Neural progenitor cell (in vitro differentiated cells): ENCODE measurements at places on chromosomes 4 and X.
A peak's percentile ranks its signal among the peaks of the same experiment; 100 is the strongest.

- no peak for DNase-seq
These were observed 257.3 kb downstream of the ZIC3 start for GRCh38 chrX:137823257-137823656.

DNA sequence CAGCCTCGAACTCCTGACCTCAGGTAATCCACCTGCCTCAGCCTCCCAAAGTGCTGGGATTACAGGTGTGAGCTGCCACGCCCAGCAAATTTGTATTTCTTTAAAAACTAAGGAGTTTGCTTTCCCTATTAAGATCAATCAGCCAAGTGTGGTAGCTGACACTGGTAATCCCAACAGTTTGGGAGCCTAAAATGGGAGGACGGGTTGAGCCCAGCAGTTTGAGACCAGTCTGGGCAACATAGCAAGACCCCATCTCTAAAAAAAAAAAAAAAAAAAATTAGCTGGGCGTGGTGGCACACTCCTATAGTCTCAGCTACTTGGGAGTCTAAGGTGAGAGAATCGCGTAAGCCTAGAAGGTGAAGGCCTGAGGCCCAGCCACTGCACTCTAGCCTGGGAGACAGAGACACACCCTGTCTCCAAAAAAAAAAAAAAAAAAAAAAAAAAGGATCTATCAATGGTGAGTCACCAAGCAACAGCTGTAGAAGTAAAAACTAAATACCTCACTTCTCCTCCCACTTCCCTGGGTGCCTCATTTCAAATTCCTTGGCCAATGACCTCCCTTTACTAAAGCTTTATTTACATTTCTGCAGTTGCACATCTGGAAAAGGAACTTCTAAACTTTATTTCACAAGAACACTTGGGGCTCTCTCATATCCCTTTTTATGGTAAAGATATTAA, 54.5 kb downstream of the LDB2 start:
- no peak for DNase-seq

GRCh38 chrX:28273736-28274135, 292.5 kb upstream of the DCAF8L1 start:
- DNase-seq: no peak

- no peak for DNase-seq
These were observed 298.7 kb upstream of the ATOH1 start for GRCh38 chr4:93529692-93530372.

- peak; percentile 52 for DNase-seq
These were observed 22.9 kb downstream of the SHROOM3 start for GRCh38 chr4:76457885-76458284.

DNA sequence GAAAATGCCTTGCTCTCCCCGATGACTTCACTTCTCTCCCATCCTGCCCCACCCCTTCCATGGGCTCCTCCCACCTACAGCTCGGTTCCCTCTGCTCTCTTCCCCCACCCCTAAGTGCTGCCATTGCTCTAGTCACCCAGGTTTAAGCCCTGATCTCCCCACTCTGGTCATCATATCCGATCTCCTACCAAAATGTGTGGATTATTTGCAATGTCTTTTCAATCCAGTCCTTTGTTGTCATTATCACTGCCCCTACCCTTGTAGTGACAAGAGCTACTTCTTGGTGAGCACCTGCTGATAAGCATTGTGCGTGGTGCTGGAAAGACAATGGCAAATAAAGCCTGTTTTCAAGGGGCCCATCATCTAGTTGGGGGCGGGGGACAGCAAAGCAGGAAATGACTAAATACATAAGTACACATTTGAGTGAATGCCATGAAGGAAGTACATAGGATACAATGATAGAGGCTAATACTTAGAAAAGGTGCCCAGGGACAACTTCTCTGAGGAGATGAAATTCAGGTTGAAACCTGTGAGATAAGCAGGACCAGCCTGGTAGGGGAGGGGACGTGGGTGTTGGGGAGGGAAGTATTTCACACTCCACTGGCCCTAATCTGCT, 63.8 kb downstream of the DLG3 start:
- DNase-seq: peak; percentile 5

GRCh38 chr4:163693211-163693610, 198.7 kb downstream of the TMA16 start:
- no peak for DNase-seq

- no peak for DNase-seq
These were observed 1.1 kb upstream of the NSG1 start for GRCh38 chr4:4385729-4386295.

GRCh38 chrX:11739776-11740175, 18.3 kb upstream of the MSL3 start:
- DNase-seq: no peak

DNA sequence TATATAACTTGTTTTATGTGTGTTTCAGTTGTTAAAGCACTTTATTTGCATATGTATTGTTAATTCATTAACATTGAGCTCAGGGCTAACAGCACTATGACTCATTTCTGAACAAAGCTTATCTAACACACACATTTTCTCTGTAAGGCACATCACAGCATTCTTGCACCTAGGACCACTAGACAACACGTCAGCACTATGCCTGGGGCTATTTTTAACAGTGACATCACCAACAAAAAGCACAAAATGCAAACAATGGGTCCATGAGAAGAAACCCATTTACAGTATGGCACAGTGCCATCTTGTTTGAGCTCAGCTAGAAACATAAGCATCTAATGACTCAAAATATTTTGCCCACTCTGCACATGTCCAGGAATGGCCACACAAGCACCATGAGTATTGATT, 124.4 kb downstream of the RELL1 start:
- no peak for DNase-seq

- no peak for DNase-seq
These were observed 53.3 kb downstream of the CAMK2D start for GRCh38 chr4:113708250-113708649.

DNA sequence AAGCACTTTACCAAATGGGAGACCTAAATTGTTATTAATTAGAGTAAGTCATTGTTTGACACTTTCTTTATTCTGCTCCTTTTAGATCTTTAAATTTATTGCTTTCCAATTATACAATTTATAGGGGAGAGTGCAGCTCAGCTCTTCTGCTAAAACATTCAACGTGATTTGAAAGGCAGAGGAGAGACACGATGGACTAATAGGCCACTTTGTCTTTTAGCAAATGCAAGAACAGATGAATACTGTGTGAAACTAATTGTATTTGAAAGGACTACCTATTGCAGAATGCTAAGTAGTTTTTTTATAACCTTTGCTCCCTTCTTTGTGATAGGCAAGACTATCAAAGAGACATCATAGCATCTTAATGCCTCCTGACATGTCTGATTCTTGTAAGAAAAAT, 320.4 kb upstream of the KLF3 start:
- DNase-seq: no peak

GRCh38 chr4:10140866-10141759, 24.5 kb upstream of the WDR1 start:
- peak; percentile 63 for DNase-seq

DNA sequence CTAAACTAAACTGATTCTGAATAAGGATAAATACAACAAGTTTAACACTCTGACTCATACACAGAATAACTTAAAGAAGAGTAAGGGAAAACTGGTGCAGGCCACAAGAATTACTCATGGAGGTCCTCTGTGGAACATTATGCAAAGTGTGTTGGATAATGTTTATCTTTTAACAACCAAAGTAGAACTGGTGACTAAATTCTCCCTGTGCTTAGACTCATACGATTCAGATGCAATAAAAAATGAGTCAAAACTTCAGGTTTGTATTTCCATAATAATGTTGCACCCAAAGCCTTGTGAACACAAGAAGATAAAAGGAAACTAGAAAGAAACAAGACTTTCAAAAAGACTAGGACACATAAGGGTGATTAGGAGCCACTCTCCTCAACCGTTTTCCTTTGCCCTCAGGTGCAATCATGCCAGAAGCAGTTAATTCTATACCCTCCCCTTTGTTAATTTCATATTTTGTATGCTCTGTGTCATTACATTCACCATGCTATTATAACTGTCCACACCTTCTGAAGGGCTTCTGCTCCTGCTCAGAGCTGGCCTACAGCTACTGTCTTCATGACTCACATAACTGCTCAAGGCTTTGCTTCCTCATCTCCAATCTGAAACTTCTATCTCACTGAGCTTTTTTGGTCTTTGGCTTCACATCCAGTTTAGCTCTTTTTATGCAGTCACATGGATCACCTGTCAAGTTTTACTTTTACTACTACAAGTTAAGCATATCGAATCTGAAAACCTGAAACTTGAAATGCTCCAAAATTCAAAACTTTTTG, 60.2 kb downstream of the KCNIP4 start:
- DNase-seq: no peak

DNA sequence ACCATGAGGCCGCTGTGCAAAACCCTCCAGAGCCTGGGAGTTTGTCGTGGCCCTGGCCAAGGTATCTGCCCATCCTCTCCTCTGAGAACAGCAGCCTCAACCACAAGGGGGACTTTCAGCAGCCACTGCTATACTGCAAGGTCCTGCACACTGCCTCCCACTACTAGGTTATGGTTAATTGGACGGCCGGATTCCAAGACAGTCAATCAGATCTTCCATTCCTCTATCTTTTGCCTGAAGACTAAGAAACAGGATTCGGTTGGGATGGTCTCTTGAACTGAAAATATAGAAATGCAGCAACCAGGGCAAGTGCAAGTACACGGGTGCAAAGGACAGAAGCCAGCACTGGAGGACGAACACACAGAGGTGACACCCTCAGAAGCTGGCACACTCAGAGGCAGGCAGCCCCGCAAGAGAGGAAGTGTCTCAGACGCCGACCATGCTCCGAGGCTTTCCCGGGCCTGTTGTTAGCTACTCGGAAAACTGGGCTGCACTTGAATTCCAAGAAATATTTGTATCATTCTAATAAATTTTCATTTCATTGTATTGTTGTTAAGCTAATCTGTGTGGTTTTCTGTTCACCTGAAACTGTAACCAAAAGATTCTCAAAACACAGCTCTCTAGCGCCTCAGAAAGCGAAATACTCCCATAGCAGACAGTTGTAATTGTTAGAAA, 63.3 kb downstream of the AFAP1 start:
- peak; percentile 57 for DNase-seq

DNA sequence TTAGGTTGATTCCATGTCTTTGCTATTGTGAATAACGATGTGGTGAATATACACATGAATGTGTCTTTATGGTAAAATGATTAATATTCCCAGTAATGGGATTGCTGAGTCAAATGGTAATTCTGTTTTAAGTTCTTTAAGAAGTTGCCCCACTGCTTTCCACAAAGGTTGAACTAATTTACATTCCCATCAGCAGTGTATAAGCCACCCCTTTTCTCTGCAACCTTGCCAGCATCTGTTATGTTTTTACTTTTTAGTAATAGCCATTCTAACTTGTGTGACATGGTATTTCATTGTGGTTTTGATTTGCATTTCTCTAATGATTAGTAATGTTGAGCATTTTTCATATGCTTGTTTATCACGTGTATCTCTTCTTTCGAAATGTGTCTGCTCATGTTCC, 503.3 kb downstream of the PCDH18 start:
- no peak for DNase-seq

DNA sequence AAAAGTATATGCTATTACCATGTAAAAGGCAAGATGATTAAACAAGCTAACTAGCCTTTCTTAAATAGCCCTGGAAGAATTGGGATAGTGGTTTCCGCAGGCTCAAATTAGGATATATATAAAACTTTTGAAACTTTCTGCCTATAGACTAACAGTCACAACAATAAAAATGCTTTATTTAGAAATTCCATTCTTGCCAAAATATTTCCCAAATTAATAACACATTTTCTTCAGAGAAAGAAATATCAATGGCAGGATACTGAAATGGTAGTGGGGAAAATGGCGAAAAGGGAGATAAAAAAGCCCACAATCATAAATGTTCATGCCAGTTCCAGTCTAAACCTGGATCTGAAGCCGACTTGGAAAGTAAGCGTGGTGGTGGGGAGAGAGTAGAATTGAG, 56.0 kb downstream of the MAD2L1 start:
- no peak for DNase-seq

DNA sequence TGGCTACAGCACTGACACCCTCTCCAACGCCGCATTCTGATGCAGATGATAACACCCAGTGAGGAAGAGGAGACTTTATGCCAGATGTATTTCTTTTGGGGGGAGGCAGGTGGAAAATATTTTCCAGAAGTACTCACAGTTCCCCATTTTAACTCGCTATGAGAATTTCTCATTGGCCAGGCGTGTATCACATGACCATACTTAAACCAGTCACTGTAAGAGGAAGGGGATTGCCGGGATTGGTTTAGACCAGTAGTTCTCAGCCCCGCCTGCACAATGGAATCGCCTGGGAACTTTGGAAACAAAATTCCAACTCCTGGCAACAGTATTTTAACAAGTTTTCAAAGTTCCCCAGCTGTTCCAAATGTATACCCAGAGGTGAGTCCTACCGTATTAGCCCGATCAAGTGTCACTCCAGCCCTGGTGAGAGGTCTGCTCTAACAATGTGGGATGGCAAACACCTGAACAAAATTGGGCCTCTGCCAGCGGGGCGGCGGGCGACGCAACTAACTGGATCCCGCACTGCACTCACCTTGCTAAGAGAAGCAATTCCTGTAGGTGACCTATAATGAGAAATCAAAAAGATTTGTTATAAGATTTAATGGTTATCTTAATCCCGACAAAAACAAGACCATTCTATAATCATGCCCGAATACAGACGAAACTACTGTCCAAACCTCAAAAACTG, 2.9 kb upstream of the MSL3 start:
- no peak for DNase-seq

DNA sequence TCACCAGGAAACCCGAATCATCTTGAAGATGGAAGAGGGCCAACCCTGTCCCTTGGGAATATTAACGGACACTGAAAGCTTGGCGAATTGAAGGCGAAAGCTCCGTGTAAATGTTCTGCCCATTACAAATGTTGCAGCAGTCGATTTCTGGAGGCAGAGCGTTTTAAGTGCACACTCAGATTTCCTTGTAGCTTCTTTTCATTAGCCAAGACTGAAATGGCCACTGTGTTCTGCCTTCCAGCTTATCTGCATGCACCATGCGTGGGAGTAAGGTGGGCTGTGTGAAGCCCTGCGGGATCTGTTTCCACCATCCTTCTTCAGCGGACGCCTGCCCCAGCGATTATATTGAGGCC, 1.3 kb downstream of the SMIM20 start:
- no peak for DNase-seq

GRCh38 chr4:61200187-61200915, at the start of gene ADGRL3:
Gene ADGRL3, plus strand, starts transcription at chr4:61200326.
- peak; percentile 95 for DNase-seq

GRCh38 chr4:163949976-163950601, 455.6 kb downstream of the TMA16 start:
- no peak for DNase-seq

DNA sequence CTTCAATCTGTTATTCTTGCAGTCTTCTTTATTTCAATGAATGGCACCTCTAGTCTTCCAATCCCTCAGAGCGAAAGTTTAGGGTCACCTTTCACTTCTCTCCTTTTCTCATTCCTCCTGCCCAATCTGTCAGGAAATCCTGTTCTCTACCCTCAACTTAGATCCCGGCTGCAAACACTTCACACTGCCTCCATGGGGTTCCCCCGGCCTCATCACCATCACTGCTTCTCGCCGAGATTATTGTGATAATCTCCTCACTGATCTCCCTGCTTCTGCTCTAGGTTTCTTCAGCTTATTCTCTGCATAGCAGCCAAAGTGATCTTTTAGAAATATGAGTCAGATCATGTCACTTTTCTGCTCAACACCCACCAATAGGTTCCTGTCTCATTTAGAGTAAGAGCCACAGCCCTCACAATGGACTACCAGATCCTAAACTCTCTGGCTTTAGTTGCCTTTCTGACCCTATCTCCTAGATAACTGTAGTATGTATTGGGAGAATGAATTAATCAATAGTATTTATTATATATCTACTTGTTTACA, 43.6 kb upstream of the TBC1D9 start:
- no peak for DNase-seq

GRCh38 chr4:37976991-37977470, 16.8 kb downstream of the PTTG2 start:
- peak; percentile 94 for DNase-seq

- peak; percentile 22 for DNase-seq
These were observed 89.7 kb downstream of the EPHA5 start for GRCh38 chr4:65580551-65580950.
